HuH-7 (cell line): ENCODE measurements at places on chromosomes 3 and 15.

DNA sequence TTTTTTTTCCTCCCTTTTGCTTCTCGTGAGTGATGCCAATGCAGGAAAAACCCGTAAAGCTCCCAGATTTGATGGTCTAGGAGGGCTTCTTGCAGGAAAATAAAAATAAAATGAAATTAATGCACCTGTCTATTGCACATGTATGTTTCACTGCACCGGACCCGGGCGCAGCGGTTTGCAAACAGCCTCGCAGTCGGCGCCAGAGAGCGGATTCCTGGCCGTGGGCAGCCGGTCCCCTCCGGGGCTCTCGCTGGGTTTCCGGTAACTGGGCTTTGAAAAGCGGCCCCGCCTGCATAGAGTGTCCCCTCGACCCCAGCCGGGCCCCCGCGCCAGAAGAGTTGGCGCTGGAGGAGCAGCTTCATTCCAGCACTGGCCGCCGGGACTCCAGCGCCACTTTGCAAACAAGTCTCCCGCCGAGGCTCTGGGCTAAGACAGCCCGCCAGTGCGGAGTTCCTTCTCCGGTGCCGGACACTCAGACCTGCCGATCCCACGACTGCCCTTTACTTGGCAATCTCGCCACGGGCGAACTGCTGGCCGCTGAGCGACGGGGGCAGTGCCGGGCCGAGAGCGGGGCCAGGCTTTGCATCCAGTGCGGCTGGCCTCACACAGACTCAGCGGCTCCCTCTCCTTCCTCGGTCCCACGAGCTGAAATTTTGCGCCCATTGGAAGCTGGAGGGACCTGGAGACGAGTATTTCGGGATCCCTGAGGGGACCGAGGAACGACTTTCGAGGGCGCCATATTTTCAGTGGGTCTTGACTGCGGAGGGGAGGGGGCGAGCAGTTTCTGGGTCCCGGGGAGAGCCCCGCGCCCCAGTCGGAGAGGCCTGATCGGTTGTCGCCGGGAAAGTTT lies 225.9 kb upstream of the C2CD4B start:
- DNase-seq, result peak; percentile 36

- DNase-seq, result no peak
Measured at GRCh38 chr15:58966698-58967097, 20.8 kb upstream of the RNF111 start.

DNA sequence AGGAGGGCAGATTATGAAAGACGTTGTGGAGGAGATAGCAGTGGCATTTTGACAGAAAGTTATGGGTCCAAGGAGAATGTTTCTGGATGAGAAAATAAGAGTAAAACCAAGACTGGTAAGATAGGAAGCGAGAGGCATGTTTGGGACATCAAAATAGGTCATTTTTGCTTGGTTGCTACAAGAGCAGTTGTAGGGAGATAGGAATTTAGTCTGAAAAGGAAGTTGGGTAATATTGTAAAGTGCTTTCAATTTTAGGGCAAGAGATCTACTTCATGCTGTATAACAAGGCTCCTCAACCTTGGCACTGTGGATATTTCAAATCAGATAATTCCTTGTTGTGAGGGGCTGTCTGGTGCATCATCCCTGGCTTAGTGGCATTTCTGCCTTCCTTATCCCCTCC lies 118.0 kb upstream of the DPH6 start:
- DNase-seq, result no peak

- no peak for DNase-seq
Measured at GRCh38 chr3:135127946-135128470, 332.9 kb downstream of the EPHB1 start.

GRCh38 chr3:141345528-141345927 lies 22.8 kb upstream of the ZBTB38 start:
- no peak for DNase-seq

DNA sequence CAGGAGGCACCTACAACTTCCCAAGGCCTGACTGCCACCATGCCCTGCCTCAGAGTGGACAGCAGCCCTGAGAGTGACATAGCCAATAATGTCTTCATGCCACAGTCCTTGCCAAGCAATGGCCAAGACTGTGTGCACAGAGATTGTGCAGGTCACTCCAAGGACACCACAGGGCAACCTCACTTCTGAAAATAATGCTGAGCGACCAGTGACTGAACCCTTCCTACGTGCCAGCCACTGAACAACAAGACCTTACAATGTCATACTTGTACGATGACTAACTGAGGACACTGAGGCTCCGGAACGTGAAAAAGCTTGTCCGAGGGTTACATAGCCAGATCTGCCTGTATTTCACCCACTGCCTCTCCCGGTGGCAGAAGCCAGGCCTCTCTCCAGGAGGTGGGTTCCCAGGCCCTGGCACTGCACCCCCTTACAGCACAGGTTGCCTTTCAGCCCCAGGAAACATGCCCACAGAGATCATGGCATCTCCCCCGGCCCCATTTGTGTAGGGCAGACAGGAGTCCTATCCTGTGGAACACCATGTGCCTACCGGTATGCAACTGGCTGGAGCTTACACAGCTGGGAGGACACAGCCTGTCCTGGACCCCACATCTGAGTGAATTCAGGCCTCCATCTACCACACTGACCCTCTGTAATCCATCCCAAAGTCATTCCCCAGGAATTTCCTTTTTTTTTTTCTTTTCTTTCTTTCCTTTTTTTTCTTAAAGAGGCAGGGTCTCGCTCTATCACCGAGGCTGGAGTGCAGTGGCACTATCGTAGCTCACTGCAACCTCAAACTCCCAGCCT lies 72.3 kb downstream of the SLC12A8 start:
- no peak for DNase-seq

- no peak for DNase-seq
Measured at GRCh38 chr3:65830948-65831732, 207.6 kb downstream of the MAGI1 start.

GRCh38 chr15:98800437-98801233 lies 152.3 kb downstream of the IGF1R start:
- peak; percentile 55 for DNase-seq

DNA sequence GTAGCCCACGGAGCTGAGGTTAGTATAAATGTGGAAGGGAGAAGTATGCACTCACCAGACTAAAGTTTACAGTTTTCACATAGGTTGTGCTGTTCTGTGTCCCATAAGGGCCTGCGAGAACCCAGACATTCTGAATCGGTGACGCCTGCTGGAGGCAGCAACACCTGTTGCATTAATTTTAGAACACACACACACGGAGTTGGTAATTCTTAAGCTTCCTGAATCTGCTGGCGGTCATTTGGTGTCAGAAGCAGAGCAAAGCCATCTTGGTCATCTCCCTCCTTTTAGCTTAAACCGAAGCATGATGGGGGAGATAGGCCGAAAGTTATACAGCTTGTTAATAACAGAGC lies 41.1 kb upstream of the AP3B2 start:
- DNase-seq, result peak; percentile 9

DNA sequence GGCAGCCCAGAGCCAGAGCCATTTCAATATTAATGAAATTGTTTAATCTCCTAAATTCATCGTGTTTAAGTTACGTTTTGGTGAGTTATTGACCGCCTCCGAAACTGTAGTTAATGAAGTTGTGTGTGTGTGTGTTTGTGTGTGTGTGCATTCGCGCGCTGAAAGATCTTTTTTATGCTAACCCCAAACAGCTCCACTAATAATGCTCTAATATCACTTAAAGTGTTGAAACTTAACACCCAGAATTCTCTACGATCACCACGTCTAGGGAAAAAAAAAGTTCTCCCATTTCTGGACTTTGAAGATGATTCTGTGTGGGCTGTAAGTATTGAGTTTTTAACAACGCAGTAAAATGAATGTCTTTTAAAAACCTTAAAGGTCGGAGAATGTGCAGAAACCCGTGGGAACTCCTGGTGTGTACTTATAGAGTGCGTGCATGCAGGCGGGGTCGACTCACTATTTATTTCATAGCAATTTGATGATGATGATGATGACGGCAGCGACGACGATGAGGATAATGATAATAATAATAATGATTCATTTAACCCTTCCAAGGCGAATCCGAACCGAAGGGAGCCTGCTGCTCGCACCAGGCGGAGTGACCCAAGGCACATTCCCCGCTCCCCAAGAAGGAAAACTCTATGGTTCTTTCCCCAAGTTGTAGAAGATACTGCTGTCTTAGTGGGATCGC lies 1.4 kb upstream of the FOXB1 start:
- DNase-seq, result no peak

DNA sequence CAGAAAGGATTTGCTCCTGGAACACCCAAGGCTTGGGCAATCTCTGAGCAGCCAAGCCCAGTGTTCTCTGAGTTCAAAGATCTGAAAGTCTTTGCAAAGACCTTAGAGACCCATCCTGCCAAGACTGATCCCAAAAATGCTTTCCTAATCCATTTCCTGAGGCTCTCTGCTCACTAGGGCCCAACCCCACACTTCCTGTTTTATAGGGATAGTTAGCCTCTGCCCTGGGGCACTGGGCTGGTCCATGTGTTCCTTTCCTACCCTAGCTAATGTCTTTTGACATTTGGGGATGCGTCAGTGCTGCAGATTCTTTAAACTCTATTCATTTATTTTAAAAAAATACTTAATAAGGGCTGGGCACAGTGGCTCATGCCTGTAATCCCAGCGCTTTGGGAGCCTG lies 372.7 kb downstream of the ROBO2 start:
- DNase-seq, result no peak

GRCh38 chr15:48084759-48085590 lies 35.8 kb upstream of the SLC24A5 start:
- DNase-seq, result peak; percentile 19

DNA sequence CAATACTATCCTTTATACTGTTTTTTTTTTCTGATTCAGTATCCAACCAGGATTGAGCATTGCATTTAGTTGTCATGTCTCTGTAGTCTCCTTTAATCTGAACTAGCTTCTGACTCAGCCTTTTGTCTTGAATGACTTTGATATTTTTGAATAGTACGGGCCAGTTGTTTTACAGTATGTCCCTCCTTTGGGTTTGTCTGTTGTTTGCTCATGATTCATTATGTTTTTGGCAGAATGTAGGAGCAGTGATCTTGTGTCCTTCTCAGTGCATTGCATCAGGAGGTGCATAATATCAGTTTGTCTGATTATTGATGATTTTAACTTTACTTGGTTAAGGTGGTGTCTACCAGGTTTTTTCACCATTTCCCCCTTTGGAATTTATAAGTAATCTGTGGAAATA lies 20.5 kb downstream of the EXOG start:
- DNase-seq, result no peak

DNA sequence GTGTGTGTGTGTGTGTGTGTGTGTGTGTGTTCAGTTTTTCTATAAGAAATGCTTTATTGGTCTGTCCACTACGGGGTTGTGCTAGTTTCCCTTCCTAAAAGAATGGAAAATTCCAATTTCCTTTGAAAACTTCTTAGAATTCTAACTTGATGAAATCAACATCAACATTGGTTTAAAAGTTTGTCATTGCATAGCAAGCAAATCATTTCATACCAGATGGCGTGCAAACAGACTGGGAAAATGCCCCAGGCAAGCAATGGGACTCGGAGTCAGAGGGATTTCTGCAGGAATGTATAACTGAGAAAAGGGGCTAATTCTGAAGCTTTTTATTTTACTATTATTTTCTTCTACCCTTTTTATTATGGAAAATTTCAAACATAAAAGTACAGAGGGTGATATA lies 13.1 kb upstream of the DYNC1LI1 start:
- DNase-seq, result no peak

DNA sequence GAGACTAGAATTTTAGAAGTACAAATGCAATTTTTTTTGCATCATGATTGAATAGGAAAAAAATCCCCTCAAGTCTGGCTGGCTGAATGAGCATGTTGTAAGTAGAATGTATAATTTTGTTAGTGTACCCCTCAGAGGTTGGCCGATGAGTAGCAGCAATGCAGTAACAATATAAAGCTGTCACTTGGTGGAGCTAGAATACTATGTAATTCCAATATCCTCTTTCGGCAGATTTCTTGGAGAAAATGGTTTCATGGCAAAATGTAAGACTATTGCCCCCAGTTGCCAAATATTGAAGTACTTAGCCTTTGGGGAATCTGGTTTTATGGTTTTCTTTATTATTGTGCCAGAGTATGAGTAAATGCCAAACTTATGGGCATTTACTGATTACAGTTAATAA lies 39.8 kb upstream of the SGO1 start:
- DNase-seq, result peak; percentile 49

DNA sequence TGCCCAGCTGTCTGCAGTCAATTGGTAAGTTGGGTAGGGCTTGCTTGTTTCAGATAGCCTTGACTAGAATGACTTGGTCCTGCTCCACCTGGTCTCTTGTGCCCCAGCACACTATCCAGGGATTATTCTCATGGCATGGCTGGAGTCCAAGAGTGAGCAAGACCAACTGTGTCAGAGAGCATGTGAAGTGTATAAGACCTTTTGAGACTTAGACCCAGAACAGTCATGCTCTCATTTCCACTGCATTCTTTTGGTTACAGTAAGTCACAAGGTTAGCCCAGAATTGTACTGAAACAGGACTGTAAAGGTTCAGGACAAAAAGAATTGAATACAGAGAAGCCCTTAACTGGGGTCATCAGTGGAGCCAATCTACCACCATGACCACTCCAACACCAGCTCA lies 650.8 kb upstream of the ADAMTS9 start:
- DNase-seq, result no peak

GRCh38 chr3:44890852-44891251 lies 16.4 kb downstream of the TGM4 start:
- no peak for DNase-seq

GRCh38 chr3:53716998-53717397 lies 129.2 kb downstream of the CHDH start:
- DNase-seq, result no peak

DNA sequence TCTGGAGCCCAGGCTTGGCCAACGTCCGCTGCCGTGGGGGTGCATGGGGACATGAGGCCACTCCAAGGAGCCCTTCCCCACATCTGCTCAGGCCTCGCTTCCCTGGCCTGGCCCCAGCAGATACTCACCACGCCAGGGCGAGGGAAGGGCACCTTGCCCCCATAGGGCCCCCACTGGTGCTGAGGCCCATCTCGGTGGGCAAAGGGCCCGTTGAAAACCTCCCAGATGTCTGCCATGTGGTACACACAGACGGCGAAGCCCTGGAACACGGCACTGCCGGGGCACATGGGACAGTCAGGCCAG lies 4.7 kb downstream of the SEMA3G start:
- no peak for DNase-seq

DNA sequence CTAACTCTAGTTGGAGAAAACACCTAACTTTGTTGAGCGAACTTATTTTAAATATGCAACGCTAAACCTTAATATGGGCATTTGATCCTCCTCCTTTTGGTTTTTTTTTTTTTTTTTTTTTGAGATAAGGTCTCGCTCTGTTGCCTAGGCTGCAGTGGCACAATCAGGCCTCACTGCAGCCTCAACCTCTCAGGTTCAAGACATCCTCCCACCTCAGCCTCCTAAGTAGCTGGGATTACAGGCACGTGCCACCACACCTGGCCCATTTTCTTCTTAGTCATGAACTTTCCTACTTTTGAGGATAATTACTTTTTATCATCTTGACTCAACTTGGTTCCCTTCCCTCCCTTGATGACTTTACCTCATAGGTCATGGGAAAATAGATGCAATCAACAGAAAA lies 3.9 kb downstream of the NUSAP1 start:
- DNase-seq, result no peak
